ENCODE measurements at places on chromosomes 5 and 9.

DNA sequence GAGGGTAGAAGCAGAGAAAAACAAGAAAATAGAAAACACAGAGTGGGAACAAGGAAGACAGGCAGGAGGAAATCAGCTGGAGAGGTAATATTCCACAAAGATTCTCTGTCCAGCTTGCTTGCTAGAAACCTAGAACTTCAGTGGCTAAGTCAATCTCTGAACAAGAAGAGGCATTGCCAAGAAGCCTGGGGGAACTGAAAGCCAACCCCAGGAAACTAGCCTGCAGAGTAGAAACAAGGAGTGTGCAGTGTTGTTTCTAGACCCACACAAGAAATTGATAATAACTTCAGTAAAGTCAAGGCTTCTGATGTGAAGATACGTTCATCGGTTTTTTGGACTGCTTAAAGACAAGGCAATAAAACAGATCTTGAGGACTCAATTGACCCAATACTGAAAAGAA, 234.5 kb upstream of the MAP3K1 start:
- DNase-seq: no peak

DNA sequence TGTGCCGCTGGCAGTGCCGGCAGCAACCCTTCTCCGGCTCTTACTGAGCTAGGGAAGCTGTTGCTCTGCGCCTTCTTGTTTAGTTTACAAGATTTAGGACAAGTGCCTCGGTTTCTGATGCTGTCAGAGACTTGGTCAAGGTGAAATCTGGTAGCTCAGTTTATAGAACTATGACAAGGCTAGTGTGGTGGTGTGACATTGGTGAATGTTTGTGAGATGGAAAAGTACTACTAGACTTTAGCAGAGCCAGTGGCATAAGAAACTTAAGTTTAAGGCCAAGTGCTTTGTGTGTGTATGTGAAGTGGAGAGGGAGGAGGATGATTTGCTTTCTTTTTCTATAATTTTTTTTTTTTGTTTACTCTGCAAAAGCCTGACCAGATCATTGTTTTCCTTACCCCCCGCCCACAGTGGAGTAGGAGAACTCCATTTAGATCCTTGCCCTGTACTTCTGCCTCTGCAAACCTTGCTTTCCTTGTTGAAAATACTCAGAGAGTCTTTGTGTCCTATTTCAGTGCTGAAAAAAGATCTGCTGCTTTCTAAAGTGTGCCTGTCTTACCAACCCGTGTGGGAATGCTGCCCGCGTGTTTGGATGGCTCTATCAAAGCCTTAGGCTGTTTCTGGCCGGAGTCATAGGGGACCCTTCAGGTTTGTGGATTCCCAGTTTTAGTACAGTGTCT, 75.9 kb downstream of the TRIO start:
- no peak for DNase-seq

- no peak for DNase-seq
These were observed 76.6 kb upstream of the NTRK2 start for GRCh38 chr9:84592918-84593317.

DNA sequence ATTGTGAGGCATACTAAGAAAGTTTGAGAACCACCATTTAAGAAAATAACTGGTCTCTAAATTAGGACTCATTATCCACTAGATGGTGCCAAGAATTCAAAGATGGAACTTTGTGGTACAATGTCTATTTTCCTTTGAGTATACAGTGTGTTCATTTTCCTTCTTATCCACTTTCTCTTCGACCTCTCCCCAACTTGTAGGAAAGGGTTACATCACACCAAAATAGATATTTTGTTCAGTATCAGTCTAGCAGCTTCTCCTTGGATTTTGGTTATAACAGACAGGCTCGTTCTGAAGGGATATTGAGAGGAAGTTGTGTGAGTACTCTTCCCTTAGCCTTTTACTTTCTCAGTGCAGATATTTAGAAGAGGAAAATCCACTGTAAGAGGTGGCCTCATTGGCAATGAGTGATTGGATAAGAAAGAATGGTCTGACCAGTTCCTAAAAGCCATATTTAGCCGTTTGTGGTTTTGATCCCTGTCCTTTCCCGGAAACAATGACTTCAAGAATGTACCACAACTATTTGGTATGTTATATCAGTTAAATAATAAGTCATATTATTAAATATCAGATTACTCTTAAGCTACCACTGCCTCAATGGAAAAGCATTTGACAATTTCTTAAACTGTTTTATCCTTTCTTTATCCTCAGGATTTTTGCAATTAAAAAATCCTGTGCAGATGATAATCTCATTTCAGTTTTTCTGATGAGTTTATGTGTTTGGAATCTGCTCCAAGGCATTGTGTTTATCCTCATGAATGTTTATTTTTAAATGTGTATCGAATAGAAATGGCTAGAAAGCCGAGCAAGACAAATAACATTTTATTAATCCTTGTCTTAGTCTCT, 69.0 kb upstream of the GRAMD2B start:
- peak; percentile 42 for DNase-seq

GRCh38 chr5:137126829-137127228, 372.3 kb downstream of the SPOCK1 start:
- no peak for DNase-seq

GRCh38 chr9:15786616-15787015, 233.8 kb downstream of the CCDC171 start:
- no peak for DNase-seq
